Activated CD8-positive, alpha-beta T cell treated with anti-CD3 and anti-CD28 coated beads, Interleukin-2, amount 10 ng/mL, durations not matched to agents 7 days and 5 days (primary cell): ENCODE measurements at places on chromosomes 11 and 22. TPM values are rescaled to one million over a fixed set of nuclear protein-coding genes. Genes with fewer than 3 reads are reported as not detected.

- DNase-seq, result no peak
Measured at GRCh38 chr11:102936864-102937509, 18.5 kb downstream of the MMP13 start.

DNA sequence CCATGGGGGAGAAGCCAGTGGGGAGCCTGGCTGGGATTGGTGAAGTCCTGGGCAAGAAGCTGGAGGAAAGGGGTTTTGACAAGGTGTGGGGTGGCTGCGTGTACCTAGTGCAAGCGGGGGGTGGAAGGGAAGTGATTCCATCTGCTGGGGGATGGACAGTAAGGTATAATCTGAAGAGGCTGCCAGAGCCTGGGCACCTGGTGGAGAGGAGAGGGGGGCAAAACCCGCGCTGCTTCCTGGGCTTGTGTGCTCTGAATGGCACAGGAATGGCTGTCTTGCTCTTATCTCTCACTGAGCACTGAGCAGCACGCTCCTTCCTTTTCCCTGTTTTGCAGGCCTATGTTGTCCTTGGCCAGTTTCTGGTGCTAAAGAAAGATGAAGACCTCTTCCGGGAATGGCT, 988 bp downstream of the BANF1 start:
- DNase-seq, result no peak

The DGAT2 gene
- total RNA-seq, result 0.76 TPM

The OR52J3 gene
- not detected for total RNA-seq

GRCh38 chr11:83256602-83257340, 29.4 kb downstream of the CCDC90B start:
- no peak for DNase-seq

DNA sequence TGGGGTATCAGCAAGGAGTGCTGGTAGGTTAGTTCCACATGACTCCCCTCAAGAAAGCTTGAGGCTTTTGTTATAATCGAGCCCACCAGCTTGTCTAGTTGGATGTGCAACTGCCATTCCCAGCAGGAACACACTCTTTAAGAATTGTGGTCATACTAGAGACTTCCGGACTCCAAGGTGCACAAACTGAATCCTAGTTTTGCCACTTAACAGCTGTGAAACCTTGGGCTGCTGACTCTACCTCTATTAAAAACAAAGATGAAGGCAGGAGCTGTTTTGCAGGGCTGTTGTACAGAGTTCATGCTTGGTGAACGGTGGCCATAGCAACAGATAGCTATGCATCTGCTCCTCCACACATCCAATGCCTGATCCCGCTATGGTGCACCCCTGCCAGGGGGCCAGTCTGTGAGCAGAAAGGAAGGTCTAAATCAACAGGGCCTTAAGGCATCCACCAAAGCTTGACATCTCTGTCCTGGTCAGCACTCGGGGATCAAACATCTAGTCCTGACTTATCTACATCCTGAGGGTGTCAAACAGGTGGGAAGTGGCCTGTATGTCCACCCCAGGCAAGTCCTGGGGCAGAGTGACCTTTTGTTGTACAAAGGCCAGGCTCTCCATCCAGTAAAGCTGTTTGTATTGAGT, 36.4 kb downstream of the DKK3 start:
- DNase-seq, result no peak

The CYTH4 gene
- 107 TPM for total RNA-seq

DNA sequence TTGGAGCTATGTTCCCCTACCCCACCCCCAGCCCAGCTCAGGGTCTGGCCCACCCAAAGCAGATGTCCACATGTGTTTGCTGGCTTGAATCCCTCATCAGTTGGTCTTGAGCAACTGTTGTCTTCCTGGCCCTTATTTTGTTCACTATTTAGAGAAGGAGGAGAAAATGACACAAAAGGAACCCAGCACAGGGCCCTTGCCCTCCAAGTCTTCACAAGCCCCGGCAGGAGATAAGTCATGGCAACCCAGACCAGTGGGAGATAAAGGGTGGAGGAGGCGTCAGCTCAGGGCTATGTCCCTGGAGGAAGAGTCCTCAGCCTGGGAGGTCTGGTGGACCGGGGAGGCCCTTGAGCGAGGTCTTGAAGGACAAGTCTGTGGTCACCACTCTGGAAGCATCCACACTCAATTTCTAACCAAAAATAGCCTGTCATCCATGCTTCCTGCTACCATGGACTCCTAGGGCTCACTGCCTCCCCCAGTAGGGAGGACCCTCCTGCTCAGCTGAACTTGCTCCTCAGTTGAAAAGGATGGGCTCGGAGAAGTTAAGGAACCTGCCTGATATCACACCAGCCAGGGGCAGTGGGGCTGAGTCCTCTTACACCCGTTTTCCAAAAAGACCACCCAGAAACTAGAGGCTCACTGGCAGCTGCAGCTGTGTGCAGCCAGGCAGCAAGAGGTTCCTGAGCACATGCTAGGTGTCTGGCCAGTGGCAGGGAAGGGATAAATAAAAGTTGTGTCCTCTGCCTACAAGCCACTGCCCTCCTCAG, 1.8 kb upstream of the RAB3IL1 start:
- no peak for DNase-seq

- DNase-seq, result no peak
Measured at GRCh38 chr22:22021162-22021750, 38.7 kb upstream of the TOP3B start.

DNA sequence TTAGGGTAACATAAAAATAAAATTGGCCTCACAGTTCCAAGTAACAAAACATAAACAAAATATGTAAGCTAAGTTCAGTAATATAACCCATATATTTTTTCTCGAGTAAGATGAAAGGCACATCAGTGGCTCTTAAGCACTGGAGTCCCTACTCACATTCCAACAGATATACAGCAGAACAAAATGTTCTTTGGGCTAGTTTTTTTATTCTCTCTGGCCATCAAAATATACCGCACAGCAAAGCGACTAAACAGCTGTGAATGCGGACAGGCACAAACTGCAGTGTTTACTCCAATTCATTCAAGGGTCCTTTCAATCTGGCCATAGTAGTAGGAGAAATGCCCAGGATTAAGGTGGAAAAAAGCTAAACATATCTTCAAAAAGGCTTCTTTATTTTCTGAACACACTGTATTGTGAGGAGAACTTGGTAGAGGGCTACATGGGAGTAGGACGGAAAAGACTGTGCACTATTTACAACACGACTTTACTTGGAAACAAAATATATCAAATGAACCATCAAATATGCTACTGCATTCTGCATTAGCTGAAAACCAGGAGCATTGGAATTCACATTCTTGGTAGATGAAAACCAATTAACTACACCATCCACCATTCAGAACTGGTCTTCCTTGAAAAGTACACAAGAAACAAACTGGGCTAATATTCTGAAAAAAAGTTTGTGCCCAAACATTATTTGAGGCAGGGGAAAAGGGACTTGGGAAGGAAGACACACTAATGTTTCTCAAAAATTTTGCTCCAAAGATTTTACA, 4.4 kb downstream of the CDON start:
- DNase-seq, result no peak

DNA sequence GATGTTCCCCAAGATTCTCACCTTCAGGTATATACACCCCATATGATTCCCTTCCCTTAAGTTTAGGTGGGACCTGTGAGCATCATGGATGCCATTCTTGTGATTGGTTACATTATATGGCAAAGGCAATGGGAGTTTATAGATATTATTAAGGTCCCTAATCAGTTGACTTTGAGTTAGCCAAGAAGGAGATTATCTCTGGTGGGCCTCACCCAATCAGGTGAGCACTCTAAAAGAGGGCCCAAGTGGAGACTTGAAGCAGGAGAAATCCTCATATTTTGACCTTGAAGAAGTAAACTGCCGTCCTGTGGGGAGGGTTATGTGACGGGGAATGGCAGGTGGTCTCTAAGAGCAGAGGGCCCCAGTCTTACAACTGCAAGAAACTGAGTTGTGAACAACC, 94.2 kb downstream of the HSD17B12 start:
- no peak for DNase-seq

The RFPL1 gene
- not detected for total RNA-seq

- DNase-seq, result no peak
Measured at GRCh38 chr11:114478001-114478410, 38.7 kb downstream of the REXO2 start.

The OR6A2 gene
- total RNA-seq, result 0.05 TPM

GRCh38 chr11:43760902-43761301, 80.4 kb downstream of the HSD17B12 start:
- no peak for DNase-seq

- no peak for DNase-seq
Measured at GRCh38 chr11:93903989-93904388, 53.6 kb upstream of the VSTM5 start.

GRCh38 chr11:55658031-55658573, 3.9 kb upstream of the OR4C6 start:
- DNase-seq, result no peak

DNA sequence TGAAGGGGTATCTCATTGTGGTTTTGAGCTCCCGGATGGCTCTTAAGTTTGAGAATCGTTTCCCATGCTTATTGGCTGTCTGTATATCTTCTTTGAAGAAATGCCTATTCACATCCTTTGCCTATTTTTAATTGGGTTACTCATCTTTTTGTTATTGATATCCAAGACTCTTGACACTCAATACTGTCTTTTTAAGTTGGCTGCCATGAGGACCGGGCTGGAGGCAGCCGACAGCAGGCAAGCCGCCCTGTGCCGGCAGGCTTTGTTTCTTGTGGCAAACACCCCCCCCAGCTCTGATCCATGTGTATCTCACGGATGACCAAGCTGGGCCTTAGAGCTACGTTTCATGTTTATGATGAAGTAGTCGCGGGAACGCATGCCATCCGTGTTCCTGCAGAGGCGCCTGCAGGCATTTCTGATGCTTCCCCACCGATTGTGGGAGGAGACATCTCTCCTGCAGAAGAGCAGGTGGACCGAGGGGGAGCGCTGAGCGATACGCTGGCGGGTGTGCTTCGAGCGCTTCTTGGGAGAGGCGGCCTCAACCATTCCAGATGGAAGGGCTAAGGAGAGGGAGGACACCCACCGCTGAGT, 95.8 kb downstream of the TBC1D22A start:
- no peak for DNase-seq

The HTR3B gene
- not detected for total RNA-seq

GRCh38 chr11:73287400-73288101, 15.4 kb downstream of the P2RY6 start:
- no peak for DNase-seq

GRCh38 chr11:6727971-6728760, 43.6 kb downstream of the OR2AG2 start:
- no peak for DNase-seq

DNA sequence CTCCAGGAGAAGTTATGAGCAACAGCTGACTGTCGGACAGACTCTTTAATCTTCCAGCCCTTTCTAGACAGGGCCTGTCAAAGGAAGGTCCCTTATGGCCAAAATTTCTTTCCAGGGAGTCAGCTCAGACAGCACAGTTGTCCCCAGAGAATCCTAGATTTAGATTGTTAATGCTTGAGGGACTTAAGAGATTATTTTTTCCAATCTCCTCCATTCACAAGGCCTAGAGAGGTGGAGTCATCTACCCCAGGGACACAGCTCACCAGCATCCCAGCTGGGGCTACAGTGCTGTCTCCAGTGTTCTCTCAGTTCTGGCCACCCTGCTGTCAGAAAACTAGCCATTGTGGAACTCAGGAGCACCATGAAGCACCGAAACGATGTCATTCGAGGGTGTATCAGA, 7.8 kb downstream of the DSCAML1 start:
- DNase-seq, result no peak

The DDIAS gene
- total RNA-seq, result 16.8 TPM

The RASD2 gene
- 0.08 TPM for total RNA-seq

- DNase-seq, result no peak
Measured at GRCh38 chr22:30297991-30298701, 8.8 kb upstream of the CASTOR1 start.

The DEFB108B gene
- total RNA-seq, result not detected

DNA sequence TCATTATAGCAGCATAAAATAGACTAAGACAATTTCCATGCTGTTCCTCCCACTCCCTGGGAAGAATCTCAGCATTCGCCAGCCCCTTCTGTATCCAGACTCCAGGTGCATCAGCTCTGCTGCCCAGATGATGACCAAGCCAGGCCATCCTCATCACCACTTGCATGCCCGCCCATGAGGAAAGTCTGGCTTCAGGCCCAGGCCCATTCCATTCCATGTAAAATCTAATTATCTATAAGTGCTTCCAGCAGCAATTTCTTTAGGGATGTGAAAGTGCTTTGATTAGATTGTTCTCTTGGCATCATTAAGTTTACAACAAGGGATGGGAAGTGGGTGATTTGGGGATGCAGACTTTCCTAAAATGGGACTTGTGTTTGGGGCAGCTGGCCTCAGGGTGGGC, 100.3 kb downstream of the INSC start:
- DNase-seq, result no peak

- no peak for DNase-seq
Measured at GRCh38 chr11:69961738-69962137, 116.4 kb upstream of the ANO1 start.

The WNT11 gene
- total RNA-seq, result 0.26 TPM
